LoVo (cell line): ENCODE measurements at places on chromosomes 3 and 15.

- DNase-seq: no peak
Observed at GRCh38 chr3:31265646-31266428, 266.9 kb upstream of the STT3B start.

GRCh38 chr15:98853161-98853560 is 154.4 kb downstream of the PGPEP1L start:
- DNase-seq: peak; percentile 71

DNA sequence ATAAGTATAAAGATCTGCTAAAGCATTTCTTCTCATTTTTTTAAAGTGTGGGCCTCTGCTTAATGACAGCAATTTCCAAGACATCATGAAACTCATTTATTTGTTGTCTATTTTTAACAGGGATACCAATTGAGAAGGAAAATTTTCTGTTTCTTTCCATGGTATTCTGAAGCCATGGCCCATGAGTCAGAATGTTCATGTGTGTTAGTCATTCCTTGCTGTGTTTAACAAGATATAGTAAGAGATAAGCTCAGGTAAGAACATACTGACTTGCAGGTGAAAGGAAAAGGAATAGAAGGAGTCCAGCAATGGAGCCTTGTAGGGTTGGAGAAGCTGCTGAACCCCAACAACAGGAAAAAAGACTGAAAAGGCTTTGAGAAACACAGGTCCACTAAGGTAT is 17.0 kb upstream of the ARID3B start:
- no peak for DNase-seq

- DNase-seq: peak; percentile 81
Observed at GRCh38 chr3:136994772-136995516, 37.2 kb downstream of the IL20RB start.

DNA sequence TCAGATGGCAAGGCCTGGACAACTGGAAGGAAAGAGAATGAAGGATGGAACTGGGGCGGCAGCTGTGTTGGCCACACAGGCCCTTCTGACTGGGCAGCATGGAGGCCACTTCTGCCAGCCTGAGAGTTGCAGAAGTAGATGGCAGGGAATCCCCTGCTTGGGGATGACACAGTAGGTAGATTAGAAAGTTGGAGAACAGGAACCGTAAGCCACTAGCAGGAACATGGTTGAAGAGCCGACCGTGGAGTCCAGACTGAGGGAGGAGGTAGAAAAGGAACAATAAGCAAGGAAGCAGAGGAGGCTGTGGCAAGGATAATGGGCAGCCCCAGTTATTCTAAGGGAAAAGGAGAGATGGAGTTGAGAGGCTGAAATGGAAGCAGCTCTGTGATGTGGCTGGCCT is 26.4 kb upstream of the ZNF774 start:
- no peak for DNase-seq

GRCh38 chr3:25870452-25870851 is 80.6 kb downstream of the OXSM start:
- DNase-seq: no peak

GRCh38 chr3:25576831-25577454 is 87.8 kb downstream of the TOP2B start:
- DNase-seq: no peak

- DNase-seq: peak; percentile 88
Observed at GRCh38 chr15:70505411-70505919, 257.9 kb downstream of the UACA start.

- DNase-seq: no peak
Observed at GRCh38 chr3:177468816-177469215, 271.5 kb upstream of the TBL1XR1 start.

DNA sequence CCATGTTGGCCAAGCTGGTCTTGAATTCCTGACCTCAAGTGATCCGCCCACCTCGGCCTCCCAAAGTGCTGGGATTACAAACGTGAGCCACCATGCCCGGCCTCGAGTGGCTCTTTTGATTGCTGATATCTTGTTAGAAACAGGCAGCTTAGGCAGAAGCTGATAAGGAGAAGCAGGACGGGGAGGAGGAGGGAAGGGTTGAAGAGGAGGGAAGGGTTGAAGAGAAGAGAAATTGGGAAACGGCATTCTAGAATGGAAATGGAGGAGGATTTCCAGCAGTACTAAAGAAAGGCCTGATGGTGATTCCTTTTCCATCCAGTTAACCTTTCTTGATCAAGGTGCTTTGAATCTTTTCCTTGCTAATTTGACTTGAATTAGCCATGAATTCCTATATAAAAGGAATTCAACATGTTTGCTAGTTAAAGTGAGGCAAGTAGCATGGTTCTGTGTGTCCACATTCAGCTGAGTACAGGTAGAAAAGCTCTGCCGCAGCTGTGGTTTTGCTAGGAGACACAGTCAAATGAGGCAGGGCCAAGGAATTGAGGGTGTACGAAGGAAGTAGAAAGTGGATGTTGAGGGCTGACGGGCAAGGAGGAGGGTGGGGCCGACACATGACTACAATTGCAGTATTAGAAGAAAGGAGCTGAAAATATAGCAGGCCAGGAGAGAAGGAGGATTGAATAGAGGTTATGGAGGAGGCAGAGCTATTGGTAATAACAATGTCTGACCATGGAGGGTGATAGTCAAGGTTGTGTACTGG is 27.2 kb upstream of the ATP1B3 start:
- no peak for DNase-seq

DNA sequence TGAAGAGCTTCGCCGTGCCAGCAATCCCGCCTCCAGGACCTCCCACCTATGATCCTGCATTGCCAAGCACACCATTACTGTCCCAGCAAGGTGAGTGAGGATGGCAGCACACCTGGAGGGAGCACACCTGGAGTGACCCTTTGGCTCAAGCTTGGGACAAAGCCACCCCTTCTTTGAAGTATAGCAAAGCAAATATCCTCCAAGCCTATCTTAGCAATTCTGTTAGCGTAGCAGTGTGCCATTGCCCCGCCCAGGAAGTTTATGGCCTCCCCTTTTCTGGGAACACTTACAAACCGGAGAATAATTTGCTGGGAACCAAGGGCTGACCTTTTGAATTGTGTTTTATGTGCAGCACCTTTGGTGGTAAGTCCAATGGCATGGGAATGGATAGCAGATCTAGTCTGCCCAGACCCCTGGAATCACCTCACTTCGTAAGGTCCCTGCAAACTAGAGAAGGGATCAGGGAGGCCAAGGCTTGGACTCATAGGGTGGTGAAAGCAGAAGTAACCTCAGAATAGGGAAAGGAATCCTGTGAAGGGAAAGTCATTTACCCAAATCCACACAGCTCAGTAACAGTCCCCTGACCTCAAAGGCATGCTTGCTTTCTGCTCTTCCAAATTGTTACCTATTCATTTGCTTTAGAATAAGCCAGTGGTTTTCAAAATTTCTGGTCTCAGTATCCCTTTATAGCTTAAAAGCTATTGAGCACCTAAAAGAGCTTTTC is 70.1 kb downstream of the HCN4 start:
- DNase-seq: no peak

- DNase-seq: no peak
Observed at GRCh38 chr15:95995375-95996168, 334.9 kb upstream of the NR2F2 start.
